Progenitor cell of endocrine pancreas (in vitro differentiated cells): ENCODE measurements at places on chromosomes 7 and 10.

GRCh38 chr7:105477908-105478307, 44.2 kb downstream of the PUS7 start:
- DNase-seq: no peak

DNA sequence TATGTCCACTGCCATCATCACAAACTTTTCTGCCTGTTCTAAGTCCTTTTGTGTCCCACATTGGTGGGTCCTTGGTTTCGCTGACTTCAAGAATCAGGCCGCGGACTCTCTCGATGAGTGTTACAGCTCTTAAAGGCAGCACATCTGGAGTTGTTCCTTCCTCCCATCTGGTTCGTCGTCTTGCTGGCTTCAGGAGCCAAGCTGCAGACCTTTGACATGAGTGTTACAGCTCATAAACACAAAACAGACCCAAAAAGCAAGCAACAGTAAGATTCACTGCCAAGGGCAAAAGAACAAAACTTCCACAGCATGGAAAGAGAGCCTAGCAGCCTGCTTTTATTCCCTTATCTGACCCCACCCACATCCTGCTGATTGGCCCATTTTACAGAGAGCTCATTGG, 30.2 kb downstream of the ASNS start:
- DNase-seq: no peak

GRCh38 chr7:84684836-84685480, 490.4 kb upstream of the SEMA3A start:
- no peak for DNase-seq

GRCh38 chr10:79185067-79185774, 116.5 kb downstream of the ZMIZ1 start:
- no peak for DNase-seq

- DNase-seq: no peak
Observed at GRCh38 chr10:128063736-128064107, 62.5 kb downstream of the MKI67 start.

DNA sequence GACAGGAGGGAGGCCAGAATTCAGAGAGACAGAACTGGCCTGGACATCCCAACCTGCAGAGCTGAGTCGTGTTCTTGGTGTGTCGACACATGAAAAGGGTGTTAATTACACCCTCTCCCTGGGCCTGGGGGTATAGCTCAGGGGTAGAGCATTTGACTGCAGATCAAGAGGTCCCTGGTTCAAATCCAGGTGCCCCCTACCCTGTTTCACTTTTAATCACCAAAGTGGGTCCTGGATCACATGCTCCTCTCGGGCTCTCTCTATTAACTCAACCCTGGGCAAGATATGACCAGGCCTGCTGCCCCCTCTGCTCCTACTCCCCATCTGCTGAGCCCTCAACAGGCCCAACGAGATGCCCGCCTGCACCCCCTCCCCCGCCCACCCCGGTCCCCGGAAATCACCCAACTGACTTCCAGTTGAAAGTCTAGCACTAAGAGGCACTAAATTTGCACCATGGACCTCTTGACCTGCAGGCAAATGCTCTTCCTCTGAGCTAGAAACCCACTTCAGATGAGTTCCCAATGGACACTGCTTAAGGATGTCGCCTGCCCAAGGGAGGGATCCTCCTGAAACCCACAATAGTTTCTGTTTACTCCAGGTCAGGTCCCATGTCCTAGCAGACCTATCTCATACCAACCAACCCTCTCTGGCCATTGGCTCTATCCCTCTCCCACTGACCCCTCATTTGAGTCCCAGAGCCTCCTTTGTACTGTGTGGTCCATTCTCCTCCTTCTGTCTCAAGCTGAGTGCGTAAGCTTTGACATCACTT, 137.6 kb downstream of the ZNF467 start:
- DNase-seq: no peak

GRCh38 chr10:79905322-79906314, 43.3 kb downstream of the SFTPD start:
- DNase-seq: no peak

DNA sequence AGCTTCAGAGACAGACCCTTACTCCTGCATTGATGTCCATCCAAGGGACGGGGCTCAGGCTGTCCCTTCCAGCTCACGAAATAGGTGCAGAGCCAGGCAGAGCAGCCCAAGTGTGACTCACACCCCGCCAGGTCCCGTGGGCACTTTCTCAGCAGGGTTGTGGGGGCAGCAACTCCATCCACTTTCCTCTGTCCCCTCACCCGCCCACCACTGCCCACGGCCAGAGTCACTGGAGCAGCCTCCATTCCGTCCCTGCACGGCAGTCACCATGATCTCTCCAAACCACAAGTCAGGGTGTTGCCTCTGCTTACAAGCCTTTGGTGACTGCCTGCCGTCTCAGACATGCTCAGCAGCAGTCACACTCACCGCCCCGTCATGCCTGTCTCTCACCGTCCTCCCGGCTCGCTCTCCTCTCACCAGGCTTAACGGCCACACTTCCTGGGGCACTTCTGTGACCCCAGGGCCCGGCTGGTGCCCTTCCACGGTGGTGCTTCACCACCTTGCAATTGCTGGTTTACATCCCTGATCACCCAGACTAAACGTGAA, 39.3 kb downstream of the CALML3 start:
- no peak for DNase-seq

- DNase-seq: no peak
Observed at GRCh38 chr7:17713584-17713983, 226.7 kb downstream of the SNX13 start.

DNA sequence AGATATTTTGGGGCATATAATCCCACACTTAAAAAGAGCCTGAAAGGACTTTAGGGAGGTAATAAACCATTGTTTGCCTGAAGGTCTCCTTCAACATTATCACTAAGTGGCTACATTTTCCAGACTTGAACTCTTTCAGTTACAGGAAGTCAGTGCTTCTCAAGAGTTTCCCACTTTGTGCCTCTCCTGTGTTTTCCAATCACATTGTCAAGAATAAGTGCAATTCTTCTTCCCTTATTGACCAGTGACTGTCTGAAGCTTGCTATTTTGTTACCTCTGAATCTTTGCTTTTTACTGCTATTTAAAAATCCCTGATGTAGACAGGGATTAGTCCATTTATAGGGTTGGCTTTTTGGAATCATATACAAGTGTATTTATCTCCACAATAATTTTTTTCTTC, 346.7 kb upstream of the ANKRD30A start:
- DNase-seq: no peak

DNA sequence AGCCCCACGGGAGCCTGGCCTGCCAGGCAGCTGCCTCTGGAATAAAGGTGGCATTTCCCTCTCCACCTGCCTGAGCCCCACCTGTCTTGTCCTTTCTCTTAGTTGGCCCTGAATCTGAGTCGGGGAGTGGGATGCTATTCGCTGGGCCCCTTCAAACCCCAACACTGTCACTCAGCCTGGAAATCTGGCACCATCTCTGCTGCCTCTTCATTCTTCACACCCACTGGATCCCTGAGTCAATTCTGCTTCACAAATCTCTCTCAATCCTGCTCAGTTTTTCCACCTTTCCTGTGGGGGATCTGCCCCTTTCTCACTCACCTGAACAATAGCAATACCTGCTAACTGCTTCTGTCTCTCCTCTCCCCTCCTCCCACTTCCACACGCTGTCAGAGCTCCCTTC, 10.6 kb downstream of the CRTAC1 start:
- DNase-seq: no peak

GRCh38 chr7:22565315-22565811, 65.4 kb upstream of the STEAP1B start:
- DNase-seq: no peak

- no peak for DNase-seq
Observed at GRCh38 chr10:90822508-90822907, 35.3 kb downstream of the HTR7 start.

- no peak for DNase-seq
Observed at GRCh38 chr10:47164126-47164799, 135.7 kb upstream of the GDF10 start.

GRCh38 chr7:130823060-130823459, 89.1 kb upstream of the KLF14 start:
- no peak for DNase-seq

- DNase-seq: no peak
Observed at GRCh38 chr10:71737001-71737833, 17.6 kb upstream of the C10orf105 start.

DNA sequence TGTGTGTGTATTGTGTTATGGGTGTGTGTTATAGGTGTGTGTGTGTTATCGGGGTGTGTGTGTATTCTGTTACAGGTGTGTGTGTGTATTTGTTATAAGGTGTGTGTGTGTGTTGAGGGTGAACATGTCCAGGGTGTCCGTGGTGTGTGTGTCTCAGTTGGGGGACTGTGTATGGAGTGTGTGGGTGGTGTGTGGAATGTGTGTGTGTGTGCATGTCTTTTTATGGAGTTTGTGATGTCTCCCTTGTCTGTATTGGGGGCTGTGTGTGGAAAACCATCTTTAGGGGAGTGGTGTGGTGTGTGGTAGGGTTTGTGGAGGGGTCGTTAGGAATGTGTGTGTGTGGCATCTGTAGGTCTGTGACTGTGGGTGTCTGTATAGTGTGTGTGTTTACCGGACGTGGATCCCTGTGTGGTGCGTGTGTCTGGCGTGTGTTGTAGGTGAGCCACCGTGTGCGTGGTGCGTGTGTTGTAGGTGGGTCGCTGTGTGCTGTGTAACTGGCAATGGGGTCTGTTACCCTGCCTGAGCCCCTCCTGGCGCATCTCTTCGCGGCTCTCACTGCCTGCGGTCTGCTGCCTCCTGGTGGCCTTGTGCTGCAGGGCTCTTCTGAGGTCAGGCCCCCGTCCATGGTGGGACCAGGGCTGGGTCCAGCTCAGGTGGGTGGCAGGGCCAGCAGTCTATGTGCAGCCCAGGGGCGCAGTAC, 61.7 kb downstream of the PALD1 start:
- DNase-seq: no peak

DNA sequence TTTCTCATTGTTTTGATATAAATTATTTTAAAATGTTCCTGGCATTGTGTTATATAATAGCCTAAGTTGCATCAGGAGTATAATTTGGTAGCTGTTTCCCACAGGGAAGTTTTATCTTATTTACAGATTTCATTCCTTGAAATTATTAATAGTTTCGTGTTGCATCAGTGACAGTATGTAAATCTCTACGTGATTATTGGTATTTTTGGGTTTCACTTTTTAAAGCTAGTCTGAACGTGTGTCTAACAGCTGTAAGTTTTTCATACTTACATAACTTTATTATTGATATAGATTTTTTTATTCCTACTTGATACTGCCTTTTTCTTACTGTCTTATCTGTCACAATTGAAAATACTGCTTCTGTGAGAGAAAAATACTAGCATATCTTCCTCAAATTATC, 167.9 kb downstream of the PHF14 start:
- DNase-seq: no peak

GRCh38 chr7:101912716-101913110, 95.3 kb downstream of the CUX1 start:
- no peak for DNase-seq

DNA sequence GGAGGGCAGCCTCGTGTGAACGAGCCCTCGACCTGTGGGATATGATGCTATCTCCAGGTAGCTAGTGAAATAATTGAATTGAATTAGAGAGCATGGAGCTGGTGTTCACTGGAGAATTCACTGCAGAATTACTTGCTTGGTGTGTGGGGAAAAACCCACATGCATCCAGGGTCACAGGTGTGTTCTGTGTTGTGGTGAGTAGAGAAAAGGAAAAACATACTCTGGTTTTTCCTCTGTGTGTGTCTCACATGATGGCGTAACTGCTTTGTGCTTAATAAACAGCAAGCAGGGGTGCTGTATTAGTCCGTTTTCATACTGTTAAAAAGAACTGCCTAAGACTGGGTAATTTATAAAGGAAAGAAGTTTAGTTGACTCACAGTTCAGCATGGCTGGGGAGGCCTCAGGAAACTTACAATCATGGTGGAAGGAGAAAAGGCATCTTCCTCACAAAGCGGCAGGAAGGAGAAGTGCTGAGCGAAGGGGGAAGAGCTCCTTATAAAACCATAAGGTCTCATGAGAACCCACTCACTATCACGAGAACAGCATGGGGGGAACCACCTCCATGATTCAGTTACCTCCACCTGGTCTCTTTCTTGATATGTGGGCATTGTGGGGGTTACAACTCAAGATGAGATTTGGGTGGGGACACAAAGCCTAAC, 62.6 kb downstream of the TACR2 start:
- DNase-seq: no peak

- no peak for DNase-seq
Observed at GRCh38 chr7:11217848-11218565, 244.3 kb downstream of the PHF14 start.

GRCh38 chr10:77196614-77197013, 441.0 kb downstream of the KCNMA1 start:
- DNase-seq: no peak
